H1 (cell line): ENCODE measurements at places on chromosomes 3 and 15.

GRCh38 chr15:47378527-47378926 lies 338.8 kb upstream of the SEMA6D start:
- no peak for DNase-seq

- no peak for DNase-seq
Observed at GRCh38 chr15:99447497-99448371, 118.0 kb upstream of the MEF2A start.

DNA sequence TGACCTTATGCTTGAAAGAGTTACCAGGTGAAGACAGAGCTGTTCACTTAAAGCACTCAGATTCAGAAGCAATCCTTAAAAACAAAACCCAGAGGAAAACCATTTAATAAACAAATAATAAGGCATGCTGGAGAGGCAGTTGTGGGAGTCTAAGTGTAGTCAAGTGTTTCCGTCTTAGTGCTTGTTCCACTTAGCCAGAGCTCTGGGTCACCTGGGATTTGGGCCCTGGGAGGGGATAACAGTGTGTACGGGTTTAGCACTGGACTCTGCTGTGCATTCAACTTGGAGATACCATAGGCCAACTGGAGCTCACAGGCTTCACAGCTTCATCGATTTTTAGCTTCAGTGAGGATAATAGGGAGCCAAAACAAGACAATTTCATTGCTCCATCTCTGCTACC lies 444.6 kb downstream of the CNTN4 start:
- DNase-seq, result no peak

- no peak for DNase-seq
Observed at GRCh38 chr3:111961461-111962164, 17.2 kb upstream of the ABHD10 start.

DNA sequence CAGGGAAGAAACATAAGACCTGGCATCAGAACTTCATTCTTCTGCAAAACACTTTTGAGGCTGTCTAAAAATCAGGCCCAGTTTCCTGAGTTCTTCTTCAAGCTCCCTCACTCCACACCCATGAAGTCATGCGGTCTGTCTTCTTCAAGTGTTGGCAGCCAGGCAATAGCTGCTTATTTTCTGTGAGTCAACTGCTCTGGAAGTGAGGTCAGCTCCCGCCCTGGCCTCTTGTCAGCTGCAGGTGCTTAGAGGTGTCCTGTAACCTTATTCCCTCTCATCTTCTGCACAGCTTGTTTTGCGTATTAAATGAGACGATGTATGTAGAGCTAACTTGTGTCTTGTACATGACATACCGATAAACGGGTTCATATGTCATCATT lies 226.1 kb downstream of the ADAMTS17 start:
- DNase-seq, result no peak

GRCh38 chr3:147620906-147621305 lies 211.7 kb downstream of the ZIC1 start:
- DNase-seq, result no peak

DNA sequence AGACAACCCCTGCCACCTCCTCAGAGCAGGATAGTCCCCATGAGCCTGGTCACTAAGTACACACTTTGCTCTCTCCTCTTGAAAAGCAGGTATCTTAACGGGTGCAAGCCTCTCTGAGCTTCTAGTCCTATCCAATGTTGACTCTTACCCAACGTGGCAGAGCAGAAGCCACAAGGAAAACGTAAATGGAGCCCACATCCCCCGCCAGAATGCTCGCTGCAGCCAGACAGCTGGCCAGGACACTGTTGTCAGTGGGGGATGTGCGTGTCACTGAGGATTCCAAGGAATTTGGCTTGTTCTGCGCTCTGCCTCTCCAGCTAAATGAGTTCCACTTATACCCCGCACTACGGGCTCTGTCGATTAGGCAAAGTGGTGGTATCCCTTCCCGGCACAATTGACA lies 67.8 kb upstream of the IGF1R start:
- no peak for DNase-seq

DNA sequence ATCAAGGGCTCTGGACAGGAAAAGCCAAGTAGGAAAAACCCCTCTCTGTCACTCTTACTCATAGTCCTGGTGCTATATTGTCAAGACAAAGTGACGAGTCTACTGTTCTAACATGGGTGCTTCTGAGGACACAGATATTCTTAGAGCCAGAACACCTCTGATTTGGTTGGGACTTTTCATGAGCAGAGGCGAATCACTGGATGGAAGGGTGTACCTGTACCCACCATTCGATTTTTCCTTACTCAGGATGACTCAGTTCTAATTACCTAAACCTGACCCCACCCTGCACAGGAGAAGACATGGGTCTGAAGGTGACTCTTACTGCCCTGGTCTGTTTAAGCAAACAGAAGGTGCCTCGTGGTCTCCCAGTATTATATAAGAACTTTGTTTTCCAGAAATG lies 58.5 kb downstream of the ABCC5 start:
- no peak for DNase-seq

DNA sequence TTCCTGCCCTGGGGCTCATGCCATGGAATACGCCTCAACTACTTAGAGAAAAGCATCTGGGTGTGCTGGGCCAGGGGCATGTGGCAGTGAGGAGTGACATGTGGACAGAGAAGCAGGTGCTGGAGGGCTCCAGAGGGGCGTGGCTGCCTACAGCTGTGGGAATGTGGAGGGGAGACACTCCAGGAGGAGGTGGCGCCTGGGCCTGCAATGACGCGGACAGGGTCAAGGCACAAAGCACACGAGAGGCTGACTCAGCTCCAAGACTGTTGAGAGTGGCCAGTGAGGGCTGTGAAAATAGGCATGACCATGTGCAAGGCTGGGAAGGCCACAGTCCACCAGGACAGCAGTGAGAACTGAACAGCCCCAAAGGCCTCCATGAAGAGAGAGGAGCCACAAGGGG lies 48.5 kb downstream of the PTH1R start:
- DNase-seq, result no peak

- no peak for DNase-seq
Observed at GRCh38 chr3:132311316-132311715, 5.9 kb upstream of the ACP3 start.

- DNase-seq, result no peak
Observed at GRCh38 chr15:69802432-69802831, 295.3 kb downstream of the TLE3 start.

DNA sequence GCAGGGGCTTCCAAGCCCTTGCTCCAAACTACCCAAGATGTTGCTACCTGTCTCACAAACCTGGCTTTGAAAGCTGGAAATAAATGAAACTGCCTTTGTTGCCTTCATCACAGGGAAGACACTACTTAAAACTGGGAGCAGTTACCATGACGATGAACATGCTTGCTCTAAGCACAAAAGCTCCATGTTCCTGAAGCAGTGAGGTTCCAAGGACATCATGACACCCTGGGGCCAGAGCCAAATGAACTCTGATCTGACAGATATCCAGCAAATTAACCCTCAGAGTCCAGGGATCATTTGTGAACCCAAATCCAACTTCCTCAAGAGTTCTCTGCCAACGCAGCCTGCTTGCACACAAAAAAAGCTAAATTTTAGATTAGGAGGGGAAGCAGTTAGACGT lies 10.7 kb downstream of the TRAIP start:
- DNase-seq, result no peak

GRCh38 chr15:72237029-72237852 lies 6.3 kb upstream of the PKM start:
- no peak for DNase-seq

DNA sequence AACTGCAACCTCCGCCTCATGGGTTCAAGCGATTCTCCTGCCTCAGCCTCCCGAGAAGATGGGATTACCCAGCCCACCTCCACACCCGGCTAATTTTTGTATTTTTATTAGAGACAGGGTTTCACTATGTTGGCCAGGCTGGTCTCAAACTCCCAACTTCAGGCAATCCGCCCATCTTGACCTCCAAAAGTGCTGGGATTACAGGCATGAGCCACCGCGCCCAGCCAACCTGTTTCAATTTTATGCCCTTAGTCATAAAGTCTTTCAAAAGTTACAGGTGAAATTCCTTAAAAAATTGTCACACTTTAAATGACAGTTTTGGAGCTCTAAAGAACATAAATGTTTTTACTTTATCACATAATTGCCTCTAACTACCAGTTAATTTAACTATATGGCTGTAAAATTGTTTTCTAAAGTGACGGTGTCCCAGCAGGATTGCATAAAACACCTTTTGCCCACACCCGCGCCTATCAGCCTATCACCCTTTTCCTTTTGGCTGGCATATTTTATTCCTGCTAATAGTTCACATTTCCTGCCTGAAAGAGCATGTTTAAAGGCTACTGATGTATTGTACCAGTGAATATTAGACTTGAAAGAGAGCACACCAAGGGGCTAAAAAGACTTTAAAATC lies 164.2 kb upstream of the SEMA6D start:
- no peak for DNase-seq

DNA sequence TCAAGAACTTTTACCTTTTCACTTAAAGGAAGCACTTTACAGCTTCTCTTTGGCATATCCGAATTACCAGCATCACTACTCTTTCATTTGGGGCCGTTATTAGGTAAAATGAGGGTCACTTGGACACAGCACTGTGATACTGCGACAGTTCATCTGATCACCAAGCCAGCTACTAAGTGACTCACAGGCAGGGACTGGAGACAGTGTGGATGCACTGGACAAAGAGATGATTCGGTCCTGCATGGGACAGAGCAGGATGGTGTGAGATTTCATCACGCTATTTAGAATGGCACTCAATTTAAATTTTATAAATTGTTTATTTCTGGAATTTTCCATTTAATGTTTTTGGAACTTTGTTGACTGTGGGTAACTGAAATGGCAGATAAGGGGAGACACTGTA lies 166.9 kb upstream of the IL12A start:
- no peak for DNase-seq

DNA sequence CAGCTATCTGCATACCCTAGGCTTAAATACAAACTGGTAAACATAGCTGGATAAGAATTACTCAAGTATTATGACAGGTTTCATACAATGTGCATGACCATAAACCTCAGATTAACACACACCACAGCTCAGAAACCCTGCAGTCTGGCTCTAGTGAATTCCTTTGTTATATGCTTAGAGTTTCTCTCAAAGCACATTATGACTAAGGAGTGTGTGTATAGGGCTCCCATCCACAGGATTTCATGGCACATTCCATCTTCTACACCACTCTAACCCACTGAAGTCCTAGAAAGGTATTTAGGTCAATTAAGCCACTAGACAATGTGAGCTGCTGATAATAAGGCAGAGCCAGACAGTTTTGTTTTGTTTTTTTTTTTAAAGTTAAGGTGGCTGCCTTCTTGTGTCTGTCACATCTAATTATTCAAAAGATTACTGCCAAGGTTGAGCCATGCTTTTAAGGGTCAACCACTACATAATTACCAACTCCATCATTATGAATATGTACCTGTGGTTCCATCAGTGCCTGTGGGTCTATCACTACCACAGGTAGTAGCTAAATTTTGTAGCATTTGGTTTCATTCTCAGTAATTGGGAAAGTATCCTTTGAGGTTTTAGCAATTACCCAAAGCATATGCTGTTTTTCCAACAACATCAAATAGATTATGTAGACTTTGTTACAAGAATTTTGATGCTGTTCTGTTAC lies 107.0 kb downstream of the ALCAM start:
- no peak for DNase-seq

DNA sequence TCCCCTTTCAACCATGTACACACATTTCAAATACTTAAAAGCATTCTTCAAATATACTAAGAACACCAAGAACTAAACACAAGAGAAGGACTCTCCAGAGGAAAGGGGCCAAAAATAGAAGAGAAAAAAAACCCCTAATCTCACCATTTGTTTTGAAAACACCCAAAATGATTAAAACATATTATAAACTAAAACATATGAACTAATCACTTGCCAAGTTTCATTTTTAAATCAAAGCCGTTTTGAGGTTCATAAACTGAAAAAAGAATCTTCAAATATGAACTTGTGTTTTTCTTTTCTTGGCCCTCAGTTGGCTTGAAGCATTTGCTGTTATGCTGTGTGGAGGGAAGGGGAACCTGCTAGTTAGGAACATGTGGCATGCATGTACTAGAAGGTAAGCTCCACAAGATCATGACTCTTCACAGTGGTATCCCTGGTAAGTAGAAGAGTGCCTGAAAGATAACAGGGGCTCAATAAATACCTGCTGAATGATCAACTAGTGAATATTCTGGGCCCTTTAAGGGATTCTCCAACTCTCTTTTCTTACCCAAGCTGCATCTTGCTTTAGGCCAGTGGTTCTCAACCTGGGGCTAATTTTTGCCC lies 224.5 kb downstream of the TIGIT start:
- DNase-seq, result no peak

DNA sequence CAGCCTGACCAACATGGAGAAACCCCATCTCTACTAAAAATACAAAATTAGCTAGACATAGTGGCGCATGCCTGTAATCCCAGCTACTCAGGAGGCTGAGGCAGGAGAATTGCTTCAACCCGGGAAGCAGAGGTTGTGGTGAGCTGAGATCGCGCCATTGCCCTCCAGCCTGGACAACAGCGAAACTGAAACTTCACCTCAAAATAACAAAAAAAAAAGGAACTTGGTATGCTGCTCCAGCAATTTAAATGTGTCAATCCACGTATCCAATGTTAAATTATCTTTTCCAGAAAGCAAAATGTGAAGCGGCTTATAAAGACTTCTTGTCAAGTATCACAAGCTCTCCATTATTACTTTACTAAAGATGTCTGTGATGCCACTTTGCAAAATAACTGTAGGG lies 9.9 kb upstream of the ARIH1 start:
- no peak for DNase-seq

DNA sequence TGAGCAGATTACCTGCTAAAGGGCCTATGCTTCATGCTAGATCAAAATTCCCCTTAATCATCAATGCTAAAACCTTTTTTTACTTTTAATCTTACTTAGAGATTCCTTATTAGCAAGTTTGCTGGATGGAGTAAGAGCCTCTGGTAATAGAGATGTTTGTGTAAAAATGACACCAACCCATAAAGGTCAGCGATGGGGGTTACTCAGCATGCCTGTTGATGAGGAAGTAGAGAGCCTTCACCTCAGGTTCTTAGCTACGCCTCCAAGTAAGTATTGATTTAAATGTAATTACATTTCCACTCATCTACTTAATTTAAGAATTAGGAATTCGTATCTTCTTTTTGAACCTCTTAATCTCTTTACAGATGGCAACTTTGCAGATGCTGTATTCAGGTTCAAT lies 38.8 kb downstream of the DNAJC13 start:
- DNase-seq, result no peak

- DNase-seq, result no peak
Observed at GRCh38 chr3:190118438-190118837, 2.3 kb downstream of the P3H2 start.

DNA sequence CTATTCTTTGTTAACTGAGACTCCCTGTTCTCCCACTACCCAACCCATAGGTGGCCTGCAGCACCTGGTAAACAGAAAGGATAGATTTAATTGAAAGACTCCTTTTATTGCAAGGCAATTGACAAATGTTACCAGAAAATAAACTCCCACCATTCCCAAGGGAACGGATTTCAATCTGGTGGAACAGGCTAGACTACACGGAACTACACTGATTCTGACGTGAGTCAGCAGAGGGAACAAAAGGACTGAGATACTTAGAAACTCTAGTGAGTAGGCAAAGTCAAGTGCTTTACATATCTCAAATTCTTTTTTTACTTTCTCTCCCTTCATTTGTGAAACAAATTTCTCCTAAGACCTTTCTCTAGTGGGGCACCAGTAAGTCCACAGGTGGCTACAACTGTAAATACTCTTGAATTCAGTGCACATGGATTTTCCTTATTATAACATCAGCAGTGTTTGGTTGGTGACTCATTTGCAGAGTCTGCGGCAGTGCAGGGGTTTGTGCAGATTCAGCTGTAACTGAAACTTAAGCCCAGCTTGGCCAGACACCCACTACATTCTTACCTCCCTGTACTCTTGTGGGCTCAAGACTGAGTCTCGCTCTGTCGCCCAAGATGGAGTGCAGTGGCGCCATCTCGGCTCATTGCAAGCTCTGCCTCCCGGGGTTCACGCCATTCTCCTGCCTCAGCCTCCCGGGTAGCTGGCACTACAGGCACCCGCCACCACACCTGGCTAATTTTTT lies 34.3 kb upstream of the PLSCR2 start:
- DNase-seq, result no peak
